Hippocampal formation (tissue), 2 donors: ENCODE measurements at places on chromosomes 5 and 9.

DNA sequence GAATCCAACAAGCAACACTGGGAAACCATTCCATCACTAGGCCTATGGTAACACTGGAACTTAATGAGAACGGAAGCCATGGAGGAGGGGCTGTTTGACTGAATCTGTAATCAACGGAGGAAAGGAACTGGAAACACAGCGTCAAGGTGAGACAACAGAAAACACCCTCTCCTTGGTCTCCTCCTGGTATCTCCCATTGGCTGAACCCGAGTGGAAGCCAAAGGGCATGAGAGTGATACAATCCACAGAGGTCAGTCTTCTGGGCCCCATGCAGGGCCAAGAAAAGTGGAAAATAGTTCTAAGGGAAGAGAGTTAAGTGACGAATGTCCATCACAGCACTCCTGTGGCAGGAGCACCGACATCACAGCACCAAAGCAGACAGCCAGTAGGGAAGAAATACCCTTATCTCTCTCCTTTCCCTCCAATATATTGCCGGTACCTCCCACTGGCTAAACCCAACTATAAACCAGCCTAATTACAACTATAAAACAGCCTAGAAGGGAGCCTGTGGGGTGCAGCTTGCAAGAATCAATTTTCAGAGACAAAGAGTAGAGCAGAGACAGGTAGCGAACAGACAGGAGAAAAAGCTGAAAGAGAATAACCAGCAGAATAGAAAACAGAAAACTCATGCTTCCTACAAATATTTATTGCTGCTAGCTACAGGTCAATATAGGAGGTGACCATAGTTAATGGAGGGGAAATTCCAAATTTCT is 107.4 kb upstream of the IFNE start:
- DNase-seq, result no peak

DNA sequence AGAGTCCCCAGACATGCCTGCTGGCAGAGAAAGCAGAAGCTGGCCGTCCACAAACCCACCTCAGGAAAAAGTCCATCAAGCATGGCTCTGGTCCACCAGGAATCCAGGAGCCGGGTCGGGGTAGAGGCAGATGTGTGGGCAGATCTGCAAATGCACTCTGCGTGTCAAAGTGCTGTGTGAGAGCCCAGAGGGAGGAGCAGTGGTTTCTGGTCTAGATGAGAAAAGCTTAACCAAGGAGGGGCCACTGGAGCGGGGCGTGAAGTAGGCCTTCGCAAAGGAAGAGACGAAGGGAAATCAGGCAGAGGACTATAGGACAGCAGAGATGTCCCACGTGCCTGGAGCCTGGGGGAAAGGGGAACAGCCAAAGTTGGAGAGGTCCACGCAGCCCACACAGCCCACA is 40.0 kb downstream of the TTLL11 start:
- DNase-seq, result no peak

DNA sequence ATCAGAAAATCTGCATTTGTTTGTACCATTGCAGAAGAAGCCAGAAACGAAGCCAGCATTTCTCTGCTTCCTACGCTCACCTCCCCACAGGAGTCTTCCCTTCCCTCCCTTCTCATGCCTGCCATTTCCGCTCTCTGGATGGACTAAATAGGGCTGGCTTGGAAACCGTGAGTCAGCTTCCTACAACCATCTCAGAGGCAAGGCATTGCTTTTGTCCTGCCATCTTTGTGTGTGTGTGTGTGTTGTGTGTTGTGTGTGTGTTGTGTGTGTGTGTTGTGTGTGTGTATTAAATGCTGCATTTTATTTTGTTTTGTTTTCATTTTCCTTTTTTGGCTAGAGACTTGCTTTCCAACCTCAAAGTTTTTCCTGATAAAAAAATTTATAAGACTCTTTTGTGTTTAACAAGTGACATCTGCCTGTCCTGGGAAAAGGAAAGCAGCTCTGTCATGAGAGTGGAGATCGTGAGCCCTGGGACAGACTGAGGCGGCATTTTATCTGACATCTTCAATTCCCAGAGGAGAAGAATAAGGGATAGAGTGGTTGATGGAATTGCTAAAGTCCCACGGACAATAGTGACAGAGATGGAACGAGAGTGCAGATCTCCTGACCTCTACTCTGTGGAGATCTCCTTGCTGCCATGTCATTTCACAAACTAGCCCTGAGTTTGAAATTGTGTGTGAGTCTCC is 7.5 kb upstream of the EGFLAM start:
- no peak for DNase-seq

DNA sequence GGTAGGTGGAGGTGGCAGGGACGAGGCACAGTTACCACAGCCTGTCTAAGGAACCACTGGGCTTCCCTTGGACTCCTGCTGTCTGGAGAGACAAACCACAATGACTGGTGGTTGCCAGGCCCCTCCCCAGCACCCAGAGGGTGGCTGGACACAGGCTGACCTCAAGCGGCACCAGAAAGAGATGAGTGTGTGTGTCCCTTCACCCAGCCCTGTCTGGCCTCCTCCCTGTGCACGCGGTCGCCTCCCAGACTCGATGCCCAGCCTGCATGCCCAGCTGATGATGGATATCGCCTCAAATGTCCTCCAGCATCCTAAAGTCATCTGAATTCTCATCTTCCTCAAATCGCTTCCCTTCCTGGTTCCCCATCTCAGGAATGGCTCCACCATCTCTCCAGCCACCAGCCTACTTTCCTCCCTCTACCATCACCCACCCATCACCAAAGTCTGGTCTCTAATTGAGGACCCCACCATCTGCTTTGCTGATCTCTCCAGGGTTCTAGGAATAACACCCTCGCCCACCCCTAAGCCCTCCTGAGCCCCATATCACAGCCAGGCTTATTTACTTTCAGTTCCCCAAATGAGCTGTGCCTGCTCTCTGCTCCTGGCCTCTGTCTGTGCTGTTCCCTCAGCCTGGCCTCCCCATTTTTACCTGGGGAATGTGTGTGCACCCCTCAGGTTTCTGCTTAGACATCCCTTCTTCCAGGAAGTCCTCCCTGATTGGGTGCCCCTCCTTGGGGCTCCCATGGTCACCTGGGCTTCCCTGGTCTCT is 52.5 kb upstream of the GGTA1 start:
- DNase-seq, result peak; percentile 51

GRCh38 chr9:107530679-107531078 is 41.1 kb upstream of the KLF4 start:
- no peak for DNase-seq

GRCh38 chr5:153445875-153446579 is 44.4 kb upstream of the GRIA1 start:
- DNase-seq, result no peak

- no peak for DNase-seq
Observed at GRCh38 chr9:112505607-112506006, 19.0 kb downstream of the KIAA1958 start.

DNA sequence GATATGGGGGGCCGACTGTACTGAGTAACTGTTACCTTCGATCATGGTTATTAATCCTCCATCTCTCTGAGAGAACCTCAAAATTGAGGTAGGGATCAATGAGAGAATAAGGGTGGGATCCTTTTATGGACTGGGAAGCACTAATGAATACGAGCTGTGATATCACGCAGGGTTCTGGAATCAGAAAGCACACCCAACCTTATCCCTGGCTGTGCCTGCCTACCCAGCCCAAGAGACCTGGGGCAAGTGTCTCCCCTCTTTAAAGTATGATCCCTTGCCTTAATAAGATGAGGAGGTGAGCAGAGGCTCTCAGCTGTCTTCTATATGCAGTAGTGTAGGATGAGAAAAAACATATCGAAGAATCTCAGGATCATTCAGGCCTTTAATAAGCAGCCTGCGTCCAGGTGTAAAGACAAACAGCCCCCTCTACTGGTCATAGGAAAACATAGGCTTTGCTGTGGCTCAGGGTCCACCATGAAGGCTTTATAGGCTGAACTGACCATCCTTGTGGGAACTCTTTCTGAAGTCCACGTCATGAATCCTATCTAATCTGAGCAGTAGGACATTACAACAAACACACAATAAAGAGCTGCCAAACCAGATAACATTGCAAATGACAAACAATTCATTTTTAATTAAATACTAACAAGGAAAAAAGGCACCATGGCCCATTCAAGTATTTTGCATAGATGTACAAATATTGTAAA is 16.8 kb downstream of the NIPAL4 start:
- peak; percentile 57 for DNase-seq

GRCh38 chr9:100219347-100219746 is 120.3 kb downstream of the INVS start:
- no peak for DNase-seq

- no peak for DNase-seq
Observed at GRCh38 chr5:398475-399295, 44.3 kb upstream of the EXOC3 start.

DNA sequence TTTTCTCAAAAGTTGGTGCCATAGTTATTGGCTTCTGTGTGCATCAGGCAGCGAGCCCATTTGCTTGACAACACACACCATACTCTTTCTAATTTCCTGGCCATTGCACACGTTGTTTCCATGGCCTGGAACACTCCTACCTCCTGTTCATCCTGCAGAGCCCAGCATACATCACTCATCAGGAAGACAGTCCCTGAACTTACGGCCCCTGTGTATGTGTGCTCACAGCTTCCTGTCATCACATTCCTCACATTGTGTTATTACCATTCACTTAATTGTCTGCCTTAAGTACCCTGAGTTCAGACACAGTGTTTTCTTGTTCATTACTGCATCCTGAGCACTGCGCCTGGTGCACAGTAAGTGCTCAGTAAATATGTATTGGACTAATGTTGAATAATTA is 355.9 kb downstream of the PRELID2 start:
- DNase-seq, result no peak

GRCh38 chr9:26579056-26579455 is 313.5 kb downstream of the CAAP1 start:
- no peak for DNase-seq

- no peak for DNase-seq
Observed at GRCh38 chr5:29697785-29698414, 1495.6 kb upstream of the CDH6 start.

GRCh38 chr5:64557911-64558310 is 52.1 kb downstream of the RGS7BP start:
- DNase-seq, result no peak

DNA sequence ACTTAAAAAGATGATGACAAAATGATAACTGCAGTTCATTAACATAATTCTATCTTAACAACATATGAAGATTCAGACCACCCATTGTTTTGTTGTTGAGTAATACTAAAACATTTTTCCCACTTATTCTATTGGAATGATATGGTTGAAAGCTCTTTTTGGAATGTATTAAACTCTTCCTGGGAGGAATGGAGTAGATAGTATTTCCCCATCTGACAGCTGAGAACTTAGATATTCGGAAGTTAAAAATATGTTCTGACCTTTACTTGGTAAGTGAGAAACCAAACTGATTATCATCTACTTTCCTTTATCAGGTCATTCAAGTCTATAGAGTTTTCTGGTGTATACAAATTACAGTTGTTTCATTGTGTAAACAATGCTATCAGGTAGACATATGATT is 452.9 kb downstream of the CSNK1G3 start:
- no peak for DNase-seq

GRCh38 chr5:66633754-66634153 is 37.6 kb downstream of the MAST4 start:
- no peak for DNase-seq

DNA sequence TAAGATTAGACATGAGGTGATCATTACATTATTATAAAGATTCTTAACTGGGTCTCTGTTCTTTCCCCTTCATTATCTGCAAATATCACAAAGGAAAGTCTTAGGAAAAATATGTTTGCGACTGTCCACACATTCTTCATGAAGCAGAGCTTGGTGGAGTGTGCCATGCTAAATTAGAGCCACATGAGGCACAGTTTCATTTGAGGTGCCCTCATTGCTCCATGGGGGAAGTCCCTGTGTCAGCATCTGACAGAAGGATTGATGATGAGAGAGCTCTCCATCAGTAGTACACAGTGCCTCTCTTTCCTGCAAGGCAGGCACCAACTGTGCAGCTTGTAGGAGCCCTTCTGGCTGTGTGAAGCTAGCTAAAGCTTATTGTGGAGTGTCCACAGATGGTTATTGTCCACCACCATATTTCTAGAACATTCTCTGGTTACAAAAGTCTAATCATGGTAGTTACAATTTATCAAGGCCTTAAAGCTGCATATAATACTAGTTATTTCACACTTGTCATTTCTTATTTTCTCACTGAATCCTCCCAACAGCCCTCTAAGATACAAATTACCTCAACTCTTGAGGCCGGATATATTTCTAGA is 63.9 kb downstream of the C9orf152 start:
- DNase-seq, result no peak

DNA sequence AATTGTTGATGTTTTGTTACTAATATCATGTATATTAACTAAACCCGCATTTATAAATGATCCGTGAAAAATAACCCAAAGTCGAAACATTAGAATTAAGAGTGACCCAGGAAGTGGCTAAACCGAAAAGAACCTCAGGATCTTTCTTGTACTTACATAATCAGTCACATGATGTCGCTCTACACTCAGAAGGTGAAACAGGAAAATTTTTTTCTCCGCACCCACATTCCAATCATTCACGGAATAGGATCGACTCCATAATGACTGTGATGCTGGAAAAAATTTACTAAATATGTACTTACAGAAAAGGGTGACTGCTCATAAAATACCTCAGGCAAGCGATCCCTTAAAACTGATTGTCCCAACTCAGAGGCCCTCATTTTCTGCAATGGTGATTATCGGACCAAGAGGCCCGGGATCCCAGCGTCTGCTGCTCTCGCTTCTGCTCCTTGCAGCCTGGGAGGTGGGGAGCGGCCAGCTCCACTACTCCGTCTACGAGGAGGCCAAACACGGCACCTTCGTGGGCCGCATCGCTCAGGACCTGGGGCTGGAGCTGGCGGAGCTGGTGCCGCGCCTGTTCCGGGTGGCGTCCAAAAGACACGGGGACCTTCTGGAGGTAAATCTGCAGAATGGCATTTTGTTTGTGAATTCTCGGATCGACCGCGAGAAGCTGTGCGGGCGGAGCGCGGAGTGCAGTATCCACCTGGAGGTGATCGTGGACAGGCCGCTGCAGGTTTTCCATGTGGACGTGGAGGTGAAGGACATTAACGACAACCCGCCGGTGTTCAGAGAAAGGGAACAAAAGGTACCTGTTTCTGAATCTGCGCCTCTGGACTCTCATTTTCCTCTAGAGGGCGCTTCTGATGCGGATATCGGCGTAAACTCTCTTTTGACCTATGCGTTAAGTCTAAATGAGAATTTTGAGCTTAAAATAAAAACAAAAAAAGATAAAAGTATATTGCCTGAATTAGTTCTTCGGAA is at the start of gene PCDHA12:
TSS of gene PCDHA12 (plus strand) at position 224 of the 981 bp plus-strand sequence. CDS start at position 389, 165 bp downstream.
- no peak for DNase-seq

DNA sequence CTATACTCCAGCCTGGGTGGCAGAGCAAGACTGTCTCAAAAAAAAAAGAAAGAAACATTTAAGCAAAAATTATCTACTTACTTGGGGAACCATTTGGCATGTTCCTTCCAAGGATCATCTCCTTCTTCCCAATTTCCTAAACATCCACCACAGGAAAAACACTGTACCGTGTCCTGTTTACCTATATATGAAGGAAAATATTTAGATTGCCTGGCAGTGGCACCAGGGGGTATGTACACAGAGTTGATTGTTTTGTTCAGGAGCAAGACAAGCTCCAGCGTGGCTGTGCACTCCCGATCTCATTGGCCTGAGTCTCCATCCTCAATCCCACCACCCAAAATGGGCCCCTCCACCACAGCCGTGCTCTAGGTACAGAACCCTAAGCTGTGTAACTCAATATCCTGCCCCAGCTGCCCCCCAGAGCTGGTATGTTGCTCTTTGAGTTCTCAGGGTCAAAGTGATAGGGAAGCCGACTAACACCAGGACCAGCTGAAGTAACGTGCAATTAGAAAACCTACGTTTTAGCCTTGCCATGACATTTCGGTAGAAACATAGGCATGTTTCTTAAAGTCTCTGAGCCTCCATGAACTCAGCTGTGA is 13.8 kb downstream of the NAIP start:
- no peak for DNase-seq

- DNase-seq, result no peak
Observed at GRCh38 chr5:62299101-62299500, 6.9 kb upstream of the KIF2A start.

GRCh38 chr9:117034866-117035265 is 347.8 kb downstream of the TRIM32 start:
- DNase-seq, result no peak
